Type B pancreatic cell (in vitro differentiated cells): ENCODE measurements at places on chromosomes 3 and 15.

DNA sequence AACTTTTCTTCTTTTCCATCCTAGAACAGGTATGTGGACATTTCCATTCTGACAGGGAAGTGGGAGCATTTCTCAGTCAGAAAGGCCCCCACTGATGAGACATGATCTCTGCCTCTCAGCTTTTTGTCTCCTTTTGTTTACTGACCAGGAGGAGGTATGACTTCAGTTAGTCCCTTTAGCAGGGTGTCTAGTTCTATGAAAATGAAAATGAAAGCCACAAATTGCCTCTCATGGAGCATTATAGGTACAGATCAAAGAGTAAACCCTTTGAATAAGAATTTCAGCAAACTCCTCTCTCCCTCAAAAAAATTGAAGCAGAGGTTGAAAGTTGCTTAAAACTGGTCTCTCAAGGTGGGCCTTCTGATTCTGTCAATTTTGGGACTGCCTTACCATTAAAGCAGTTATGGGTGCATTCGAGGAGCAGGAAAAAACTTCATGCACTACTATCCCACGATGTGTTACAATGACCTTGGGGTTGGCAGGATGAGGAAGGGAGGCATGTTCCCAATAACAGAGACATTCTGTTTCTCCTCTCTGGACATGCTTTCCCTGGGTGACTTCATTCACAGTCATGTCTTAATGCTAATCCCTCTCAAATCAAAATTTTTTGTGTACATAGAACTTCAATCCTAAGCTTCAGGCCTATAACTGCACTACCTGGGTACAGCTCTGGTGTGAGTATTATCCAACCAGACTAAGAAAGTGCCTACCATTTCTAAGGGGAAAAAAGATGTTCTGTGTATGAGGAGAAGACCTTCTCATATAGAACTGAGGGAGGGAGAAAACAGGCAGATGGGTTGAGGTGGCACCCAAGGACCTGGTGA lies 50.6 kb upstream of the TBC1D23 start:
- DNase-seq = no peak

- DNase-seq = no peak
Measured at GRCh38 chr3:183572935-183573334, 17.4 kb upstream of the KLHL6 start.

DNA sequence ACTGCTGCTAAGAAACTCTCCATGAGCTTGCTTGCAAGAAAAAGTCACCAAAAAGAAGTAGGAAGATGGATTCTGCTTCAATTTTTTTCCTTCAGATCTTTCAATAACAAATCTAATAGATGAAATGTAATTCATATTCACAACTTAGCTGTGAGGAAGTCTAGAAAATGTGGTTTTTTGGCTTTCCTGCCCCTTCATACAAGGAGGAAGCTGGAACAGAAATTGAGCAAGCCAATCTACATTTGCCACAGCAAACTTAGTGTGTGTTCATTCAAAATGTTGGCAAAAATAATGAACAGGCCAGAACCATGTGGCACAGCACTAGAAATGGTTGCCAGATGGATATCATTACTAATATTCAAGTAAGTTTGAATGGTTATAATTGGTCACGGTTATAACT lies 93.2 kb upstream of the NEDD4 start:
- DNase-seq = no peak

- no peak for DNase-seq
Measured at GRCh38 chr3:127464642-127465041, 125.9 kb downstream of the TPRA1 start.

- no peak for DNase-seq
Measured at GRCh38 chr3:71910108-71910507, 125.2 kb upstream of the PROK2 start.

GRCh38 chr15:39788800-39789565 lies 6.3 kb upstream of the FSIP1 start:
- no peak for DNase-seq

DNA sequence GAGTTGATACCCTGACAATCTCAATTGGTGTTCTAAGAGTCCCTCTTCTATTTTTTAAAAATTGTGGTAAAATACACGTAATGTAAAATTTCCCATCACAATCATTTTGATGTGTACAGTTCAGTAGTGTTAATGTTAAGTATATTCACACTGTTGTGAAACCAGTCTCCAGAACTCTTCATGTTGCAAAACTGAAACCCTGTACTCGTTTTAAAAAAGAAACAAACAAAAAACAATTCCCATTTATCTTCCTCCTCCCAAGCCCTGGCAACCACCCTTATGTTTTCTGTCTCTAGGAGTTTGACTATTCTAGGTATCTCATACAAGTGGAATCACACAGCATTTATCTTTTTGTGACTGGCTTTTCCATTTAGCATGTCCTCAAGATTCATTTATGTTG lies 28.7 kb upstream of the ALPK3 start:
- no peak for DNase-seq

DNA sequence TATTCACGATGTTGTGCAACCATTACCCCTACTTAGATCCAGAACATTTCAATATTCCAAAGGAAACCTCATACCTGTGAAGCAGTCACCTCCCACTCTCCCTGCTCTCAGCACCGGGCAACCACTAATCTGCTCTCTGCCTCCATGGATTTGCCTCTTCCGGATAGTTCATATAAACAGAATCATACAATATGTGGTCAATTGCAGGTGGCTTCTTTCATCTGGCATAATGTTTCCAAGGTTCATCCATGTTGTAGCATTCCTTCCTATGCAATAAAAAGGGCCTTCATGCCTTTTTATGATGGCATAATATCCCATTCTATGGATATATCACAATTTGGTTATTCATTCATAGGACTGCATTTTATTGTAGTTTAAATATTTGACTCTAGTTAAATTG lies 23.9 kb downstream of the CA12 start:
- no peak for DNase-seq

GRCh38 chr3:72081471-72082185 lies 296.7 kb upstream of the PROK2 start:
- DNase-seq = no peak

- DNase-seq = no peak
Measured at GRCh38 chr3:146532406-146532805, 12.0 kb downstream of the PLSCR1 start.

DNA sequence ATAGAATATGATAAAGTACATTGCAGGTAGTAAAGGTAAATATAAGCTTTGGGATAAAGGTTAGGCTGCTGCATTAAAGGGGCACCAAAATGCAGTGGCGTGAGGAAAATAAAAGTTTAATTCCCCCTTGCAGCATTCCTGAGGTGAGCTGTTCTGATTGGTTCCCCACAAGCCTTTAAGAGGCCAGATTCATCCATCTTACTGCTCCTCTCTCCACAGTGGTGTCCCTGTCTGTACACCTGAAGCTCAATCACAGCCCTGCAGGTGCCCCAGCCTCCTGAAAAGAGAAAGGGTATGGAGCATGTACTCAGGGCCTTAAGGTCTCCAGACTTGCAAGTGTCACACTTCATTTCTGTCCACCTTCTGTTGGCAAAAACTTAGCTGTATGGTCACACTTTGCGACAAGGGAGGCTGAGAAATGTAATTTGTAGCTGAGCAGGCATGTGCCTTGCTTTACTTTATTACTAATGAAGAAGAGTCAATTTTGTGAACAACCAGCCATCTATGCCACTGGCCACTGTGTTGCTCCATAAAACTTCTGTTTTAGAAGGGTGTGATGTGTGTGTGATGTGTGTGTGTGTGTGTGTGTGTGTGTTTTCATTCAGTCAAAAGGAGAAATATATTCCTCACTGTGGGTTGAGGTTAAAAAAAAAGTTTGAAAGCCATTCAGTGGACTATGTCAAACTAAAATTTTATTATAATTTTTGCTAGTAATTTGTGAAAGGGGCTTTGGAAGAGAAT lies 12.8 kb downstream of the LACTB start:
- no peak for DNase-seq

GRCh38 chr3:142888099-142888480 lies 793 bp downstream of the PCOLCE2 start:
- DNase-seq = no peak

- no peak for DNase-seq
Measured at GRCh38 chr3:42424911-42425310, 14.5 kb upstream of the LYZL4 start.

DNA sequence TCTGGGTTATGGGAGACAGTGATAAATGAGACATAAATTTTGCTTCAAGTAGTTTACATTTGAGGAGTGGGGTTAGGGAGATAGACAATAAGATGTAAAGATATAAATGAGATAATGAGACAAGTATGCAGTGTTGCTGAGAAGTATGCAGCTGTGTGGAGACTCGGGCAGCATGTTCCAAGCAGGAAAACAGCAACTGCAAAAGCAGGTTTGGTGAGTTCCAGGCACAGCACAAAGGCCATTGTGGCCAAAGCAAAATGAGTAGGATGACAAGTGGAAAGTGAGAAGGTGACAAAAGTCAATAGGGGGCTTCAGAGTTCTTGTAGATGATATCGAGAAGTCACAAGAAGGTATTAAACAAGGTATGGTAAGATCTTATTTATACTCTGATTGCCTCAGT lies 259.1 kb upstream of the PEX5L start:
- DNase-seq = no peak

GRCh38 chr15:35737441-35737840 lies 191.5 kb upstream of the DPH6 start:
- no peak for DNase-seq

DNA sequence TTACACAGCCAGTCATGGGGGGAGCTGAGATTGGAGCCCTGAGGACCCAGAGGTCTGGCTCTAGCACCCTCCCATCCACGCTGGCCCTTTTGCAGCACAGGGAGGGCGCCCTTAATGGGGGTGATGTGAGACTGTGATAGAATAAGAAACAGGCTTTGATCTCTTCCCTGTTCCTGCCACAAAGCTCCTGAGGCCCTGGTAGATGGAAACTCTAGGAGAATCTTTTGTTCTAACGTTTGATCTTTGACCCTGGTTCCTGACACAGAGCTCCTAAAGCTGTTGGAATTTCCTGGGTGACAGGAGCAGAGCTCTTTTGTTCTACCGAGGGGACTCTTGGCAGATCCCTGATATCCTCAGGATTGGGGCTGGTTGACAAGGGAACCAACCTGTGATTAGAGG lies 1.2 kb upstream of the UROC1 start:
- no peak for DNase-seq

DNA sequence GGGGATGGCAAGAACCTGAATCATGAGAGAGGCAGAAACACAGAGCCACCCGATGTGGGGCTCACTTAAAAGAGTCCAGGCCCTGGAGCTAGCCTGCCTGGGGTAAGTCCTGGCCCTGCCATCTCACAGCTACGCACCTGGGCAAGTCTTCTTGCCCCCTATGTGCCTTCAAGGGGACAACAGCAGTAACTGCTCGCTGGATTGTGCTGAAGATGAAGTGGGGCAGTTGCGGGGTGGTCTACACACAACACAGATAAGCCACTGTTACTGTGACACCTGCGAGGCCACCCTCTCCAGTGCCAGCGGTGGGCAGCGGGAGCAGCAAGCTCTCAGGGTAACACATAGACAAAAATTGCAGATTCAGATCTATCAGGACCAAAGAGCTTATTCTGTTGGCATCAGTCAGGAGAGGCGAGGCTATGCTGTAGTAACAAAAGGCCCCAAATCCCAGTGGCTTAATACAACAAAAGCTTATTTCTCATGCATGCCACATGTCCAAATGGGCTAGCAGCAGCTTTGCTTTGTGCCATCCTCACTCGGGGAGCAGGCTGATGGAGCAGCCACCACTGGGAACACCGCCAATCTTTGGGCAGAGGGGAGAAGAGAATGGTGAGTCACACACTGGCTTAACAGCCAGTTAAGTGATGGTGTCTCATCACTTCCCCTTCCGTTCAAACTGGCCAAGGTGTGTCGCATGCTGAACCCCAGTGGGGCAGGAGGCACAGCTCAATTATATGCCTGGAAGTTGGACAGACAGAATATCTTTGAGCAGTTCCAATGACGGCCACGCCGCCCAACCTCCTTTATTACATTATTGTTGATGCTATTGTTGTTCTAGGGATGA lies 78.3 kb downstream of the WNT7A start:
- DNase-seq = no peak

DNA sequence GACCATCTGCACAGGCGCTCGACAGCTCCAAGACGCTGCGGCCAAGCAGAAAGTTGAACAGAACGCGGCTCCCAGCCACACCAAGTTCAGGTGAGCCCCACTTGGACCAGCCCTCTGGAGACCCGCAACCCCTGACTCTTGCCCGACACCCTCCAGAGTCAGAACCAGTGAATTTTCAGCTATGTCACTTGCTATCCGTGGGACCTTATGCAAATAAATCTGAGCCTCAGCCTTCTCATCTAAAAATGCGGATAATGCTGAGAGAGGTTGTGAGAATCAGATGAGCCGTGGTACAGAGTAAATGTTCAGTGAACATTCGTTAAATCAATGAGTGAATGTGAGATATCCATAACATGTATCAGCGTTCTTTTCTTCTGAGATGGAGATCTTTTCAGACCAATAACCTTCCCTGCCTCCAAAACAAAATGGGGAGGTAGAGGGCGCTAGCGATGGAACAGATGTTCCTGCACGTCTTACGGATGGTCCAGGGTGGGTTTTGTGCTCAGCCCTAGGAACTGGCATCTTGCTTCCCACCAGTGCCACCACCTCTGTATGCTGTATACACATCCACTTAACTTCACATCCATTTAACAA lies 524 bp downstream of the MRPS11 start:
- DNase-seq = peak; percentile 29
